ENCODE measurements at places on chromosomes 1 and 21.
A peak's percentile ranks its signal among the peaks of the same experiment; 100 is the strongest.

- peak; percentile 22 for DNase-seq
Measured at GRCh38 chr1:87878873-87879272, 550.2 kb downstream of the LMO4 start.

DNA sequence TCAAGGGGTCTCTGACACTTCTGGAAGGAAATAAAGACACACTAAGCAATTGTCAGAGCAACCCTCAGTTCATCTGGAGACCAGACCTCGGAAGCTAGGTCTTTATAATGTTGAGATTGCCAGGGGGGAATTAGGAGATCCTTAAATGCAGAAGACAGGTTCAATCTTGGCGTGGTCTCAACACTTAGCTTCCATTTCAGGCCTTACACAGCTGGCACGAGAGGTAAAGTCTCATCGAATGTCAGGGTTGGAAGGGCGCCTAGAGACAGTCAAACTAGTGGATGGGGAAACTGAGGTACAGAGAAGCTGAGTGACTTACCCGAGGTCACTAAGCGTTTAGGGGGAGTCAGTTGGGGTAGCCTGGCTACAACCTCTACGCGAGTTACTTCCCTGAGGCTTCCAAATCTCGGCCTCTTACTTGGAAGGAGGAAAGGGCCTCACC is 562 bp upstream of the EPB41 start:
- peak; percentile 4 for DNase-seq

DNA sequence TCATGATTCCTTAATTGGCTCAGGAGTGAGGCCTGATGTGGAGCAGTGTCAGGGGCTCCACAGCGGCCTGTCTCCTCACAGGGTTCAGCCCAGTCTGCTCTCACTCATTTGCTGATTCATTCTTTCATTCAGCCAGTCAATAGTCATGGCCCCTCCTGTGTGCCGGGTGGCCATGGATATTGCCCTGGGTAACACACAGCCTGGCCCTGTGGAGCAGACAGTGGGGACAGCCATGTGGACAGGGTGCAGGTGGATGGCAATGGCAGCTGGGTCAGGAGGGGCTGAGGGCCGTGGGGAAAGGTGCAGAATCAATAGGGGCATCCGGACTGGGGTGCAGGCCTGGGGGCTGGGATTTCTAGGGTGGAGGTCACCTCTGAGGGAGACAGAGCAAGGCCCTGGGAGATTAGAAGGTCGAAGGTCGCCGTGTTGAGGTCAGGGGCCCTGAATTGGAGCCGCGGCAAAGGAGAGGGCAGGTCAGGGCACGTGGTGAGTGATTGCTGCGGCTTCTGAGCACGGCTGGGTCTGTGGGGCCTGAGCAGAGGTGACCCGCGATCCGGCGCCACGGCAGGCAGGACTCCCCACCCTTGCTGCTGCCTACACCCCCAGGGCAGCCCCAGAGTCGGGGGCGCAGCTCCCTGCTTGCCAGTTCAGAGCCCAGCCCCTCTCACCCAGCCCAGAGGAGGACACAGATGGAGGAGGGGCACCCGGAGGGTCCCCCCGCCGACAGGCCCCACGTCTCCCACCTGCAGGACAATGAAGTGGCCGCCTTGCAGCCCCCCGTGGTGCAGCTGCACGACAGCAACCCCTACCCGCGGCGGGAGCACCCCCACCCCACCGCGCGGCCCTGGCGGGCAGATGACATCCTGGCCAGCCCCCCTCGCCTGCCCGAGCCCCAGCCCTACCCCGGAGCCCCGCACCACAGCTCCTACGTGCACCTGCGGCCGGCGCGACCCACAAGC is 33.4 kb downstream of the SLC19A1 start:
- DNase-seq = no peak

GRCh38 chr1:228901936-228902681 is 166.8 kb downstream of the RHOU start:
- no peak for DNase-seq

DNA sequence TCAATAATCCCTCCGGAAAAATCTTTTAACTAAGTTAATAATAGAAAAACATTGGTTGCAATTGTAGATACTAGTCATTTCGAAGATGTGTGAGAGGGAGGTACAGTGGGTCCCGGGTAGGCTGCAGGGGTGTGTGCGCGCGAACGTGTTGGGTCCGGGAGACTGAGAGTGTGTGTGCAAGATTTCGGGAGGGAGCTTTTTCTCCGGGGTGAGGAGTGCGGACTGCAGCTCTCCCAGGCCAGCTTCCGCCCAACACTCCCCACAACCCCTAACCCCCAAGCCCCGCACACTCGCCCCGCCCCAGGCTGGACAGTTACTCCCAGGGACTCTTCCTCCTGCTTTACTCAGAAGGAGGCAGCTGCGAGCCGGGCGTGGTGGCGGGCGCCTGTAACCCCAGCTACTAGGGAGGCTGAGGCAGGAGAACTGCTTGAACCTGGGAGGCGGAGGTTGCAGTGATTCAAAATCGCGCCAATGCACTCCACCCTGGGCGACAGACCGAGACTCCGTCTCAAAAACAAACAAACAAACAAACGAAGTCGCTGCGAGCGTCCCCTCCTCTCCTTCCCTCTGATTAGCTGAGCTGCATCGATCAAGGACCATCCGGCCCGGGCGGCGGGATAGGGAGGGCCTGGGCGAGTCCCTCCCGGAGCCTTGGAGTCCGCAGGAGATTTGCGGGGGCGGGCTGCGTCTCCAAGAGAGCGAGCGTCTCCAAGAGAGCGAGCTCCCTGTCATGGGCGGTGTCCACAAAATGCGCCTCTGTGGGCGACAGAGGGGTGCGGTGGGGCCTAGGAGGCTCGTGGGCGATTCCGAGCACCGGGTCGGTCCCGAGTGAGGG is 28.3 kb upstream of the PPM1J start:
- DNase-seq = no peak

DNA sequence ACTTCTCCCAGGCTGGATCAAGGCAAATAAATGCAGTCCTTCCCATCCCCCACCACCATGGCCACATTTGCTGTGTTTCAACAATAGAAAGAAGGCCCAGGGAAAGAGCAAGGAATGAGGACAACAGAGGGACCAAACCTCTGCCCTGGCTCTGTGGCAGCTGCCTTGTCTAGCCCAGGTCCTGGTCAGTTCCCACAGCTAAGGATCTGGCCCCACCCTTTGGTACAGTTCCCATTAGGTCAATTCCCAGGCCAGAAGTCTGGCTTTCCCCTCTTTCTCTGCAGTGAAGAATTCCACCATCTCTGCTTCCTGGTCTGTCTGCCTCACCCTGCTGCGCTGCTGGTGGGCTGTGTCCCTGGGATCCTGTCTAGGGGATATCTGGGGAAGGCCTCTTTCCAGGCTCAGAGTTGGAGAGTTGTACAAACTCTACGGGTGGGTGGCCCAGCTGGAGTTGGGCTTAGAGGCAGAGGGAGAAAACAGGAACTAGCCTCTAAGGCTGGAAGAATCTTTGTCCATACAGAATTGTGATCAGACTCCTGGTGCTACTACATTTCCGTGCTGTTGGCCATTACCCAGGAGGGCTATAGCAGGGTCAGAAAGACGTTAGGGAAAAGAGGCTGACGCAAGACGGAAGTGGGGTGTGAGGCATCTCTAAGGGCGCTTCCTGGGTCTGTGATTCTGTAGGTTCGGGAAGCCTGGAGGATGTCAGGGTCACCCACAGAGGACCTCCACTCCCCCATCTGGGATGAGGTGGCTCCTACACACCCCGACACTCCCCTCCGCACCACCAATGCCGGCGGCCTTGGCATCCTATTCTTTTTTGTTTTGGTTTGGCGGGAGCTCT is 953 bp upstream of the NDUFS2 start:
- DNase-seq = peak; percentile 96

GRCh38 chr1:25861316-25862286 is 2.3 kb upstream of the AUNIP start:
- DNase-seq = no peak

DNA sequence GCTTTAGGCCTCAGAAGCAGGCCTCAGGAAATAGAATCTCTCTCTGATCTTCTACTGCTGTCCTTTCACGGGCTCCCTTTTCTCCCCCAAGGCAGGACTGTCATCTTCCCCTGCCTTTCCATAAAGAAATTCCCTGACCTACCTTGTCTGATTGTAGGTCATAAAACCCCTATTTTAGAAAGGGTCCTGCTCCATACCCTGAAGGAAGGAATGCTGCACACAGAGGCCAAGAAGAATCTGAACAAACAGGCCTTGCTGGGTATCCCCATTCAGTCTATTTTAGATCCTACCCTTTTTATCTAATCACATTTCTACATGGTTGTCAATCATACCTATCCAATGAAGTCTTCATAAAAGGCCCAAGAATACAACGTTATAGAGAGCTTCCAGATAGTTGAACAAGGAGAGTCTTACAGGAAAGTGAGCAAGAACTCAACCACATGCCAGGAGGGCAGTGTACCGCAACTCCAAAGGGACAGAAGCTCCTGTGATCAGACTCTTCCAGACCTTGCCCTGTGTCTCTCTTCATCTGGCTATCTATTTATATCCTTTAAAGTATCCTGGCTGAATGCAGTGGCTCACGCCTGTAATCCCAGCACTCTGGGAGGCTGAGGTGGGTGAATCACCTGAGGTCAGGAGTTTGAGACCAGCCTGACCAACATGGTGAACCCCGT is 93.1 kb downstream of the SLC16A1 start:
- DNase-seq = no peak

- no peak for DNase-seq
Measured at GRCh38 chr1:246793356-246793896, 69.2 kb downstream of the SCCPDH start.

- no peak for DNase-seq
Measured at GRCh38 chr1:240343966-240344365, 252.3 kb downstream of the FMN2 start.

GRCh38 chr1:17819129-17819802 is 64.1 kb downstream of the ACTL8 start:
- DNase-seq = no peak

- DNase-seq = no peak
Measured at GRCh38 chr1:57088653-57089052, 122.8 kb upstream of the C8B start.

DNA sequence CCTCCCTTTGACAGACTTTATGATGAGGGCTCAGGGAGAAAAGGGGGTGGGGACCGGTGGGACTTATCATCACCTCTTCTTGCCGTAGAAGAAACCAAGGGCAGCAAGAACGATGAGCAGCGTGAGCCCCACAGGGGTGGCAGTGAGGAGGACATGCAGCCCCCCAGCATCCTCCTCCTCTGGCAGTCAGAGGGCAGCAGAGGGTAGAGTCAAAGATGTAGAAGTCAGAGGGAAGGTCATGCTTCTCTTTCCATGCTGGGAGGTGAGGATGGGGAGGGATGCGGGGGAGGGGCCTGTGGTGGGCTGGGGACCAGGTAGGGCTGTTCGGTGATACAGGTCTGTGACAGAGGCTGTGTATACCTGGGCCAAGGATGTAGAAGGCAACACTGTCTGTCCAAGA is 14.8 kb downstream of the INSRR start:
- DNase-seq = no peak

DNA sequence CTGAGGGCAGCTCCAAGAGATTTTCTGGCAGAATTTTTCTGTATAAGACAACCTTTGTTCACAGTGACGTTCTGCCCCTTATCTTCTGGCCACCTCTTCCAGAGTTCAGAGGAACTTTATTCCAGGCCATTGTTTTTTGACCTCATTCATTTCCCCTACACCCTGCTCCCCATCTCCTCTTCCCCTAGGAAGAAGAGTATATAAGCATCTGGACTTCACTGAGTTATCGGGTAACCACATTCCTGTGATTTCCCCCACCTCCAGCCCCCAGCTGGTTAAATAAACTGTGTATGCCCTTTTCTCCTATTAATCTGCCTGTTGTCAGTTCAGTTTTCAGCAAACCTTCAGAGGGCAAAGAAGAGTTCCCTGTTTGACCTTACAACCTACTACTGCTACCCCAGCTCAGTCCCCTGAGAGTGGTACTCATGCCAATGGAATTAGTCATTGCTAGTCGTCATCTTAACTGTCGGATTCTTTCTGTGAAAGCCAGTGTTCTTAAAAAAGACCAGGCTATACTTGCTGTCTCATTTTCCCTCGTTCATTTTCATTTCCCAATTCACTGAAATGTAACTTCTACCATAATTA is 14.3 kb upstream of the ALG14 start:
- peak; percentile 96 for DNase-seq

GRCh38 chr1:226985839-226986463 is 45.9 kb downstream of the COQ8A start:
- no peak for DNase-seq

DNA sequence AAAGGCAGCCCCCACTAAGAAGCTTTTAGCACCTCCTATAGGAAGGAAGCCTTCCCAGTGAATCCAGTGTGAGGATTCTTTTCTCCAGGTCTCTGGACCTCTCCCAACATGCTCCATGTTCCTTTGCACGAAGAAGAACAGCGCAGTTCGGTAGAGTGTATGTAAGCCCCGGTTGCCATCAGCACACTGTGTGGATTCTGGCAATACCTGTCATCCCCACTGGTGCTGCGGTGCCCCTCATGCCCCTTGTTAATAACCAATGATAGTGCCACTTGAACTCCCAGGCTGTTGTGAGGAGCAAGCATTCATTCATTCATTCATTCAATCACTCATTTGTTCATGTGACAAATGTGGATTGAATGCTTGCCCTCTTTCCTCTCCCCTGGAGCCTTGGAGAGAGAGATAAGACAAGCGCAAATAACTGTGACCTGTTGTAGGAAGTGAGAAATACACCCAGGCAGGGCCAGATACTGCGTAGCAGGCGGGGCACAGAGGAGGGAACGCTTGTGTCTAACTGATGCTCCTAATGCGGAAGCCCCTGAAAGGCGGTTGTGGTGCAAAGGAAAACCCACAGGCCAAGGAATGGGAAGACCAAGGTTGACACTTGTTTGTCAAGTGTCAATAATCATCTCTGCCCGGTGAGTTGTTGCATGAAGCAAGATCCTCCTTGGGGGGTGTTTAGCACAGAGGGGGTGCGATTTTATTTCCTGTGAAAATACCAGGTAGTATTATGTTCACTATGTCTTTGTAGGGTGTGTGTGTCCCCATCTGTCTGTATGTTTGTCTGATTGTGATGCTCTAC is 9.8 kb downstream of the LGR6 start:
- DNase-seq = no peak

GRCh38 chr1:110125810-110126209 is 13.6 kb downstream of the UBL4B start:
- DNase-seq = no peak

DNA sequence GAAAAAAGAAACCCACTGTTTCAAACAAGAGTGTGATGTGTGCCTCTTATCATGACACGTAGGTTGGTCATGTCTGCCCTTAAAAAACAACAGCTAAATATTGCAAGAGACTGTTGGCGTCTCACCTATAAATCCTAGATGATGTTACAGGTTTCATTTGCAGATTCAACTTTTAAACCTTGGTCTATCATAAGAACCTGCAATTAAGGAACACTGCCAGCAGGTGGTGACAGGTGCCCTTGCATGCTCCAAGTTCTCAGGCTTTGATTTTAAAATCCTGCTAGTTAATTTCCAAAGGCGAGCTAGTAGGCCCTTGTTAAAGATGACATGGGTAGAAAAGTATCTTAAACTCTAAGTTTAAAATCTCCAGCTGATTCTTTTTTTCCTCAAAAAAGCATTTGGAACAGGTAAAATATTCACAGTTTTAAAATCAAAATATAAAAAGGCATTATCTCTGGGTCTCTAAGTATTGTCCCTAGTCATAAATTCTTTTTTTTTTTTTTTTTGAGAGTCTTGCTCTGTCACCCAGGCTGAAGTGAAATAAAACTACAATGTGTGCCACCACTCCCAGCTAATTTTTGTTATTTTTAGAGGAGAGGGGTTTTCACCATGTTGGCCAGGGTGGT is 39.1 kb downstream of the CLSTN1 start:
- DNase-seq = peak; percentile 74

Data from cardiac fibroblast (primary cell).